Occipital lobe (tissue), 3 donors: ENCODE measurements at places on chromosomes 2 and 18. TPM values are rescaled to one million over a fixed set of nuclear protein-coding genes. Genes with fewer than 3 reads are reported as not detected.

Gene KLHL30
- 0.16 TPM for total RNA-seq

Gene HSBP1L1
- total RNA-seq = 2.5 TPM

Gene ZNF514
- 35.9 TPM for total RNA-seq

Gene BOLL
- total RNA-seq = not detected

Gene IL1RN
- not detected for total RNA-seq

Gene MYO7B
- not detected for total RNA-seq

Gene B4GALT6
- total RNA-seq = 8.1 TPM

Gene ANTXR1
- total RNA-seq = 9.8 TPM

Gene SIX3
- total RNA-seq = not detected

Gene MROH2A
- not detected for total RNA-seq

Gene ACOXL
- not detected for total RNA-seq

Gene WNT10A
- not detected for total RNA-seq

Gene PUS10
- total RNA-seq = 8.3 TPM

Gene CRYBA2
- not detected for total RNA-seq

Gene DARS1
- total RNA-seq = 68.0 TPM

Gene CHRNA1
- total RNA-seq = not detected

Gene IL18R1
- total RNA-seq = under 0.01 TPM

Gene AFF3
- 105 TPM for total RNA-seq

Gene TUBA3E
- total RNA-seq = not detected

Gene PPP1R7
- total RNA-seq = 38.5 TPM

Gene TSPYL6
- total RNA-seq = 0.31 TPM

Gene ZNF396
- total RNA-seq = 5.0 TPM

Gene XIRP2
- 0.78 TPM for total RNA-seq

Gene INO80D
- total RNA-seq = 25.4 TPM

Gene VAMP8
- 0.94 TPM for total RNA-seq

Gene CPS1
- total RNA-seq = 6.6 TPM

Gene PROKR1
- 2.0 TPM for total RNA-seq

Gene REG1B
- not detected for total RNA-seq
